ENCODE measurements at places on chromosomes 3 and 15.

GRCh38 chr3:195895078-195895860, 13.1 kb downstream of the TNK2 start:
- no peak for DNase-seq

GRCh38 chr15:99265541-99266070, 14.3 kb downstream of the LRRC28 start:
- DNase-seq: no peak

DNA sequence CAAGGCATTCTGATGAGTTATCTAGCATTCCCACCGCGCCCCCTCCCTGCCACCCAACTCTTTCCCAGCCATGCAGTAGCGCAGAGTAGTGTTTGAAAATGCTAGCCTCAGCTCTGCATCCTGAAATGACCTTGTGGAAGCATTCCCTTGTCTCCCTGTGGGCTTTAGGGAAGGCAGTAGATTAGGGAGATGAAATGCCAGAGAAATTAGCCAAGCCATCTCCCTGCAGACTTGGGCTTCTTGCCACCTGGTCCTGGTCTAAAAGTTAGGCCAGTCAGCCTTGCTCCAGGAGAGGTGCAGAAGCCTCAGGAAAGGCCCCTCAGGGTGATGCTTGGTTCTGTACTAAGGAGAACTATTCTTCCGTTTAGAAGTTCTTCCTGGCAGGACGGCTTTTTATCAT, 231.2 kb downstream of the CACNA2D3 start:
- DNase-seq: no peak

GRCh38 chr3:189143321-189143720, 28.4 kb upstream of the TPRG1 start:
- DNase-seq: peak; percentile 23

GRCh38 chr15:63111481-63111880, 10.2 kb upstream of the LACTB start:
- no peak for DNase-seq

GRCh38 chr3:63980830-63981498, 42.3 kb downstream of the PSMD6 start:
- DNase-seq: no peak

DNA sequence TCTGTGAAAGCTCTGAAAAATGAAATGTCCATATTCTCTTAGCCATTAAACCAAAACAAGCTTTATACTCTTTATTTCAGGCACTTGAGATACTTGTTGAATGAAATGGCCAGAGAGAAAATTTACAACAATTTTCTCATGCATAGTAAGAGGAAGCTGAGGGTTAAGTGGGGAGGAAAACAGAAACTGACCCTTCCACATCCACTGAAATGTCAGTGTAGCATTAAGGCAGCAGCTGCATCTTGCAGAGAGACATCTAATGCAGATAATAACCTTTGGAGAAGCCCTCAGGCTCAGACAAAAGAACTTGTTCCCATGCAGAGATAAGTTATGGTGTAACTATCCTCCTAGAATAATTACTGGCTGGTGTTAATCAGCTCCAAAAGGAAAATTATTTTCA, 34.0 kb downstream of the ZDHHC23 start:
- no peak for DNase-seq

- no peak for DNase-seq
Measured at GRCh38 chr15:63938486-63939061, 104.8 kb upstream of the HERC1 start.

- no peak for DNase-seq
Measured at GRCh38 chr15:21267671-21268395, 172.5 kb downstream of the POTEB3 start.

GRCh38 chr15:89142423-89142822, 54.2 kb downstream of the ABHD2 start:
- DNase-seq: no peak

DNA sequence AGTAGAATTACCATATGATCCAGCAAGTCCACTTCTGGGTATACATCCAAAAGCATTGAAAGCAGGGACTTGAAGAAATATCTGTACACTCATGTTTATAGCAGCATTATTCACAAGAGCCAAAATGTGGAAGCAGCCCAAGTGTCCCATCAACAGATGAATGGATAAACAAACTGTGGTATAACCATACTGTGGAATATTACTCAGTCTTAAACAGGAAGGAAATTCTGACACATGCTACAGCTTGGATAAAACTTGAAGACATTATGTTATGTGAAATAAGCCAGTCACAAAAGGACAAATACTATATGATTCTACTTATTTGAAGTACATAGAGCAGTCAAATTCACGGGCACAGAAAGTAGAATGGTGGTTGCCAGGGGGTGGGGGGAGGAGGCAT, 91.2 kb downstream of the HMG20A start:
- DNase-seq: no peak

- DNase-seq: peak; percentile 96
Measured at GRCh38 chr15:80160570-80161156, 7.9 kb downstream of the FAH start.

GRCh38 chr15:42344763-42345162, 14.5 kb upstream of the CAPN3 start:
- DNase-seq: peak; percentile 93

GRCh38 chr15:49148727-49149126, 6.7 kb downstream of the COPS2 start:
- no peak for DNase-seq

DNA sequence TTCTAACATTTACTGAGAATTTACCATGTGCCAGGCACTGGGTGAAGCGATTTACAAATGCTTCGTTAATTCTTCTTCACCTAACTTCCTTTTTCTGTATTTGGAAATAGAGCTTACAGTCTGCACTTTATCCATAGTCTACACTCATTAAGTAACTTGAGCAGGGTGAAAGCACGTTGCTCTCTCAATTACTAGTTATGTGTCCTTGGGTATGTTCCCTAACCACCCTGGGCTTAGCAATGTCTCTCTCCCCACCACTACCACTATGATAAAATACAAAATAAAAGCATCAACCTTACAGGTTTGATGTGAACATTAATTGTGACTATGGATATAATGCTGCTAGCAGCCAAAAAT, 172.9 kb upstream of the SLC2A2 start:
- no peak for DNase-seq

DNA sequence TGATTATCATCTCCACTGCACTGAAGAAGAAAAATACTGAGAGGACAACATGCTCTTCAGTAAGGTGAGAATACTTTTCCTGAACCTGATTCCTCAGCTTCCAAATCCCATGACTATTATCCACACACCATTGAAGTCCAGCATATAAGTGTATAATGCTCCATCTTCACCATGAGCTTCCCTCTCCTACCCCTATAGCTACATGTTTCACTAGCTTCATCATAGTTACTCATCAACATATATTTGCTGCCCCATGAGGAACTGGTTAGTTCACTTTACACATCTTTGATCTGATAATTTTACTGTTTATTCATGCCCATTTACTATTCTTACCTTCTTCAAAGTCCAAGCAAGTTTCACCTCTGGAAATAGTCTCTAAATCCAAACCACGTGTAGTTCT, 908.5 kb upstream of the SEMA6D start:
- no peak for DNase-seq

DNA sequence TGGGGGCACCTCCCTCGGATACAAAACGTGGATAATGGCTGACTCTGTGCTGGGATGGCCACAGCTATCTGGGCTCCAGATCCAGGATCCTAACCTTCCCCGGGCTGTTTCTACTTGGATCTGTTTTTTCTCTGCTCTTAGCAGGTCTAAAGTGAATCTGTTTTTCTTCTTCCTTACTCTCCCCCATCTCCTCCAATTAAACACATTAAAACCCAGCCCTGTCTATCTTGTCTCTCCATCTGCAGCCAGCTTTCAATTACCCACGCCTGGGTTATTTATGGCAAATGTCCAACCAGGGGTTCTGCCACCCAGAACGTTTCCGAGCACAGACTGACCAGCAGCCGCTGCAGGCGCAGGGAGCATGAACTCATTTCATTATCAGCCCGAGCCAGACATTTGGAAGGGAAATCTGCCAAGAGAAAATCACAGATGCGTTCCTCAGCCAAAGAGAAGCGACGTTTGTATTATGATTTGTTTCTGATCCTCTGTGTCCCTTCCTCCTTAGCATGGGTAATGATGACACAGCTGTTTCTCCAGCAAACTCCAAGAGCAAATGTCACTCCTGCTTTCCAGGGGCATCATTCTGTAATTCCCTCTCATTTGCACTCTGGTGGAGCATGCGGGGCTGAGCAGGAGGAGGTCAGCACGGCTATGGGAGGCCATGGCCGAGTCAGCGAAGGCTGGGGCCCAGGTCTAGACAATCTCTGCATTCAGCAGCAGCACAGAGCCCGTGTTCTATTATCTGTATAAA, 42.0 kb downstream of the UMPS start:
- peak; percentile 64 for DNase-seq

GRCh38 chr3:170368921-170369320, 11.4 kb downstream of the SKIL start:
- DNase-seq: no peak

DNA sequence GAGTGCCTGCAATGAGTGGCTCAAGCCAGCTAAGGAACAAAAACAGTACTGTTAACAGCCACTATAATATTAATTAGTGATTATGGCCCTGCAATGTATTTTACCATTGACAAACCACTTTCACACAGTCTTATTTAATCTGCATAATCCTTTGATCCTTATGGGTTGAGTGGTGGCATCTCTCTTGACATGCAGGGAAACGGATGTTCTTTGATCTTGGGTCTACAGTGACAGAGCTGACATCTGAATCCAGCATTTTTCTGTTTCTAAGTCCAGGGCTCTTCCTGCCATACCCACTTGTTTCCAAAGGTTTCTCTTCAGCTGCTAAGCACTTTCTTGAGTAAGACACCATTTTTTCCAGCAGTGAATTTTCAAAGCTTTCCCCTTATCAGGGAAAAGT, 277.7 kb upstream of the ROPN1 start:
- DNase-seq: no peak

DNA sequence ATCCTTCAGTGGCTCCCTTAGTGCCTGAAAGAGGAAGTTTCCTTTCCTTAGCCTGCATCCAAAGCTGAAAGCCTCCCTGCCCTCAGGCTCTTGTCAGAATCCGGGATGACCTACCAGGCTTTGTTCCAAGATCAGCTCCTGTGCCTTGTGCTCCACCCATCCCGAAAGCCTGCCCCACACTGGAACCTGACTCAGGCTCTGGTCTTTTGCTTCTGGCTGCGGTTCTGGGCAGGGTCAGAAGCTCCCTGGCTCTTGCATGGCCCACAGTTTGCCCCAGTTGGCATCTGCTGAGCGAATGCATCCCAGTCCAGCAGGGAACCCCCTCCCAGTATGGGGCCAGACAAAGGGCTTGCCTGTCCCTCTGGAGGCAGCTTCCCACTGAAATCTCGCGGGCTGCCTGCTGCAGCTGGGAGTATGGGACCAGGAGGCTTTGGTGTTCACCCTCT, 25.9 kb upstream of the KIF23 start:
- no peak for DNase-seq

- peak; percentile 34 for DNase-seq
Measured at GRCh38 chr3:81339040-81339845, 422.2 kb downstream of the GBE1 start.

- no peak for DNase-seq
Measured at GRCh38 chr3:11624704-11625375, 18.9 kb downstream of the VGLL4 start.

DNA sequence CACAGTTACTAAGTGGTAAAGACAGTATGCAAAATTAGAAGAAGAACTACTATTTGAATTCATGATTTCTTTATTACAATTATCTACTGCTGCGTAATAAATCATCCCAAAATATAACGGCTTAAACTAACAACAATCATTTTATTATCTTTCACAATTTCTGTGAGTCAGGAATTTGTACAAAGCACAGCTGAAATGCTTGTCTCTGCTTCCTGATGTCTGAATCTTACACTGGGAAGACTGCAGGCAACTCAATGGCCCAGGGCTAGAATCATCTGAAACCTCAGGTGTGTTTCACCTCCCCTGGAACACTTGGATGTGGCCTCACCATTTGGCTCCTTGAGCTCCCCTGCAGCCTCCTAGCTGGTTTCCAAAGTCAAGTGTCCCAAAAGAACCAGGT, 145.1 kb downstream of the MAGI1 start:
- DNase-seq: no peak

GRCh38 chr3:73542136-73542535, 82.6 kb downstream of the PDZRN3 start:
- no peak for DNase-seq

DNA sequence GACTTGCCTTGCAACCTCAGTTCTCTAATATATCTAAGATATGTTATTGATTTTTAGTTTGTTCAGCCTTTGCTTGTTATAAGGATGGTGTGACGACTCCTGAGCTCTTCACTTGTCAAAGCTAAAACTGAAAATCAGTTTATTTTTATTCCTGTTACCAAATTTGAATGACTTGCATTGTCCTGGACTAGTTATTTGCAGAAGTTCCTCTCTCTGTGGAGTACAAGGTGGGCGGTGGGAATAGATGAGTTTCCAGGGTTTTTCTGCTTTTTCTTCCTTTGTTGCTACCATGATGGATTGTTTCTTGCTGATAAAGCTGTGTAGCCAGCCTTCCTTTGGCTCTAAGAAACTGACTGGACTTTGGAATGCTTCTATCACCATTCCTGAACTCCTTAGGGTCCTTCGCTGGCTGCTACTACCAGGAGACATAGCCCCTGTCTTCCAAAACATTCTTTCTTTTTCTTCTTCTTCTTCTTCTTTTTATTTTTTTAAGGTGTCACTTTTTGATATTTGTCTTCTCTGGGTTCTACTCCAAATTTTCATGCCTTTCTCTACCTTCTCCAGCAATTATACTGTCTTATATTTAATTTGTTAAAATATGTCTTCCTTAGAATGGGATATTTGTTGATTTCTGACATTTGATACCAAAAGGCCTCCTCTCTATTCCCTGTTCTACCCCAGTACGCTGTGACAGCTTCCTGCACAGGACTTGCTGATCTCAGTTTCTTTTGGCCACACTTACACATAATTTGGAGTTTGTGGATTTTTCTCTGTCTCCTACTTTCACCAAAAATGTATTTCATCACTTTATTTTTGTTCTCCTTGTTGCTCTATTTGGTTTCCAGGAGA, 145.1 kb upstream of the THRB start:
- no peak for DNase-seq

DNA sequence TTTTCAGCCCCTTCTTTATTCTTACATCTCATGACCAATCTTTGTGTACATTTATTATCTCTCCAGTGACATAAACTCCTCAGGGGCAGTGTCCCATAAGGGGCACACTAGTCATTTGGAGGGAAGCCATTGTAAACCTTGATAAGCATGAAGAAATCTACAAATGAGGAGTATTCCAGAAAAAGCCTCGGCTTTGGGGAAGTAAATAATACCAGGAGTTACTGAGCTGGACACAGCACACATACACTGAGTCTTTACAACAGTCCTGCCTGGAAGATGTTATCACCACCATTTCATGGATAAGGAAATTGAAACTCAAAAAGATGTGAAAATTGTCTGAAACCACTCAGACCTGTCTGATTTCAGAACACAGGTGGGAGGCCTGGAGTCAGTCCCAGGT, 15.4 kb upstream of the POLR2M start:
- no peak for DNase-seq

GRCh38 chr15:90982135-90982534, 12.2 kb downstream of the PRC1 start:
- DNase-seq: peak; percentile 86

Measured in iris pigment epithelial cell (primary cell).